Stomach (tissue), 19 donors: ENCODE measurements at places on chromosomes 7 and 10. TPM values are rescaled to one million over a fixed set of nuclear protein-coding genes. Genes with fewer than 3 reads are reported as not detected.

Gene EIF3A
- polyA plus RNA-seq, result 46.2 TPM

Gene VPS37D
- polyA plus RNA-seq, result 2.2 TPM

Gene FFAR4
- polyA plus RNA-seq, result not detected

Gene C10orf143
- 5.3 TPM for polyA plus RNA-seq

Gene PRKCQ
- 1.5 TPM for polyA plus RNA-seq

Gene CALML3
- polyA plus RNA-seq, result 64.6 TPM

Gene GPR141
- polyA plus RNA-seq, result 0.50 TPM

Gene ZNF736
- 3.0 TPM for polyA plus RNA-seq

Gene CH25H
- 5.0 TPM for polyA plus RNA-seq

Gene PLEKHS1
- 0.46 TPM for polyA plus RNA-seq

Gene SORCS3
- 0.06 TPM for polyA plus RNA-seq

Gene KNDC1
- polyA plus RNA-seq, result 1.00 TPM

Gene HOXA10
- not detected for polyA plus RNA-seq

Gene C10orf120
- polyA plus RNA-seq, result not detected

Gene ANXA8
- polyA plus RNA-seq, result 77.4 TPM

Gene GPR26
- not detected for polyA plus RNA-seq

Gene JAZF1
- polyA plus RNA-seq, result 5.8 TPM

Gene PDGFA
- 15.0 TPM for polyA plus RNA-seq

Gene FEZF1
- not detected for polyA plus RNA-seq

Gene SP8
- not detected for polyA plus RNA-seq

Gene GPR158
- polyA plus RNA-seq, result 0.25 TPM

Gene GIMAP2
- 5.3 TPM for polyA plus RNA-seq

Gene GNGT1
- polyA plus RNA-seq, result not detected

Gene NEURL1
- 1.2 TPM for polyA plus RNA-seq
